Left lung (tissue), 14 donors: ENCODE measurements at places on chromosomes 7 and 10. TPM values are rescaled to one million over a fixed set of nuclear protein-coding genes. Genes with fewer than 3 reads are reported as not detected.
A peak's percentile ranks its signal among the peaks of the same experiment; 100 is the strongest.

Gene AGMO
- total RNA-seq = 0.58 TPM

Gene PPP1R3C
- 16.8 TPM for total RNA-seq

Gene RHOBTB1
- 13.1 TPM for total RNA-seq

Gene HSPA12A
- total RNA-seq = 9.1 TPM

Gene FAM24B
- total RNA-seq = 3.0 TPM

GRCh38 chr7:159004411-159004810, 140.3 kb downstream of the VIPR2 start:
- DNase-seq = no peak

- peak; percentile 64 for DNase-seq
Observed at GRCh38 chr7:921581-922333, 32.7 kb downstream of the ADAP1 start.

GRCh38 chr7:89002981-89003956, 207.7 kb upstream of the TEX47 start:
- no peak for DNase-seq

GRCh38 chr7:69736126-69736810, 138.0 kb downstream of the AUTS2 start:
- DNase-seq = no peak
